Type B pancreatic cell (in vitro differentiated cells): ENCODE measurements at places on chromosomes 1 and 21.

DNA sequence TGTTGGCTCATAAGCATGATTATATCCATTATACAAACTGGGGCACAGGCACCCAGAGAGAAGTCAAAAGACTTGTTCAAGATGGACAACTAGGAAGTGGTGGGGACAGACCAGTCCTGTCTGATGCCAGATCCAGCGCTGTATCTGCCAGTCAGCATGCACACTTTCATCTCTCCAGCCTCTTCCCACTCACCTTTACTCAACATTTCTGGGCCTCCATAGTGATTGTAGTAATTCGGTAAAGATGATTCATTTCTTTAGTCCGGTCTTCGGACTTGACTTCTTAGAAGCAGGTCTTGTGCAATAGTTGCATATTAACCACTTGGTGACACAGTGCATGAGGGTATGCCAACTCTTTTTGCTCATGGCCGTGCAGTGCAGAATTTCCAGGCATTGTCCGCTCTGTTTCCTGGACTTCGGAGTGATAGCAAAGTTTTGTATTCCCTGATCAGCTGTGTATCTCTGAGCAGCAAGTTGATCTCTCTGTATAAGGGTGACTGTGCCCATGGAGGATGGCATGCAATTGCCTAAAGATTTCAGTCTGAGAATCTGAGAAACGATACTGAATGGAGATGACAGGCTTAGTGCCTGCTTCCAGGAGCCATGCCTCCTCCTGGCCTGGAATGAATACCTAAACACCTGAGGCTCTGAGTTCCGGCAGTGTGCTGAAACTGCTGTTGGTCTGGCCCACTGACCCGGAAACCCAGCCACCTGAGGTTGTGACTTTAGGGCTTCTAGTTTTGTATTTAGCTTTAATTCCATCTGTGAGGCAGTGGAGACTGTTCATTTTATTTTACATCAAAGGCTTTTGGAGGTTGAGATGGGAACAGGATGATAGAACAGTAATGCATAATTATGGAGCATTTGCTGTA is 39.0 kb downstream of the GALNT2 start:
- no peak for DNase-seq

DNA sequence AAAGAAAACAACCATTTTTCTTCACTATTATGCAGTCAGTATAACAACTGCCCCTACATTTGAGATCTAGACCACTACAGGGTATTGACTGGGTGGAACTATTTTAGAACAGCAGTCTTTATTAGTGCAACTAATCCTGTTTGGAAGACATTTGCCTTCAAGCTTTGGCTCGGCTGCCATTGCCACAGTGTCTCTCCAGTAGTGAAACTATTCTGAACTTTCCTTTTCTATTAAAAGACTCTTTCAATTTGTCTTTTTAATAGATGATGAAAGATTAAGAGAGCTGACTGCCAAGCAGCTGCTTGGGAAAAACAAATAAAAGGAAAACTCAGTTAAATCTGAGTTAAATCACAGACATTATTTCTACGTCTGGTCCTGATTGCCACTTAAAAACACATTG is 49.3 kb downstream of the LPGAT1 start:
- no peak for DNase-seq

- no peak for DNase-seq
Observed at GRCh38 chr1:32764826-32765569, 52.2 kb downstream of the YARS1 start.

DNA sequence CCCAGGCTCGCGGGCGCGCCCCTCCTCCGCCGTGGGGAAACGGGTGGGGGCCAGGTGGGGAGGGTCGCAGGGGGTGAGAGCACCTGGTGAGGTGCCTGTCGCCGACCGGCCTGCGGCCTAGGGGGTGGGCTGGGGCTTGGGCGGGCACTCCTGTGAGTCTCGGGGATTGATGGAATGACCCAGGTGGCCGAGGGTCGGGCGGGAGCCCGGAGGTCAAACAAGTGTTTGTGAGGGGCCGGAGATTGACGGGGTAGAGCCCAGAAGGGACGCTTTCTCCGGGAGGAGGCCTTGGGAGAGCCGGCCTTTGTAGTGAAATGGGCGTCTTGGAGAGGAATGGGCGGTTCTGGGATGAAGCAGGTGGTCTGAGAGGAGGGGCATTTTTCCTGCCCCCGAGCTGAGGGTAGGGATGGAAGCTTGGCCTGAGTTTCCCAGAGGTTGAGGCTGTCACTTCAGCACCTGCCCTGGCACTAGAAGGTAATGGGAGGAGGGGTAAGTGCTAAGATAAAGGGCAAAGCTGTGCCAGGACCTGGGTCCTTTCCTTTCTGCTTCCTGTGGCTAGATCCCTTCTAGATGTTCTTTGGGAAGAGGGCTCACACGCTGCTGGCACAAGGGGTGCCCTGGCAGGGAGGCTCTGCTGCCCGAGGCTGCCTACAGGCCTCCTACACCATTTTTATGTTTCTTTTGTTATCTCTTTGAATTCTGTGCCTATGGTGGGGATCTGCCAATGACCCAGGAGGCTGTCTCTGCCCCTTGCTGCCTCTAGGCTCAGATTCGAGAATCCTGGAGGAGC is 56.1 kb downstream of the NDUFS5 start:
- DNase-seq = no peak

DNA sequence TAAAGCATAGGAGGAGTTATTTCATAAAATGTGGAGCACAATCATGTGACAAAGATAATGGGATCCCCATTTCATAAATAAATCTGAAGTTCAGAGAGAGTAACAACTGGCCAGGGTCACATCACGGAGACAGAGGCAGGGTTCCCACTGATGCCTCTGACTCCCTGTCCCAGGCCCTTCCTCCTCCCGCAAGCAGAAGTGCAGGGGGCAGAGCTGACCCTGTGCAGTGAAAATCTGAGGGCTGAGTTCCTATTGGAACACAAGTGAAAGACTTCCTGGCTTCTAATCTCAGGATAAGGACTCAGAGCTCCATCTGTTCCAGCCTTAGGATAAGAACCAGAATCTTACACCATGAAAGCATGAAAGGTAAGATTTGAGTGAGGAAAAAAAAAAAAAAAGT is 22.0 kb downstream of the SELL start:
- DNase-seq = no peak

DNA sequence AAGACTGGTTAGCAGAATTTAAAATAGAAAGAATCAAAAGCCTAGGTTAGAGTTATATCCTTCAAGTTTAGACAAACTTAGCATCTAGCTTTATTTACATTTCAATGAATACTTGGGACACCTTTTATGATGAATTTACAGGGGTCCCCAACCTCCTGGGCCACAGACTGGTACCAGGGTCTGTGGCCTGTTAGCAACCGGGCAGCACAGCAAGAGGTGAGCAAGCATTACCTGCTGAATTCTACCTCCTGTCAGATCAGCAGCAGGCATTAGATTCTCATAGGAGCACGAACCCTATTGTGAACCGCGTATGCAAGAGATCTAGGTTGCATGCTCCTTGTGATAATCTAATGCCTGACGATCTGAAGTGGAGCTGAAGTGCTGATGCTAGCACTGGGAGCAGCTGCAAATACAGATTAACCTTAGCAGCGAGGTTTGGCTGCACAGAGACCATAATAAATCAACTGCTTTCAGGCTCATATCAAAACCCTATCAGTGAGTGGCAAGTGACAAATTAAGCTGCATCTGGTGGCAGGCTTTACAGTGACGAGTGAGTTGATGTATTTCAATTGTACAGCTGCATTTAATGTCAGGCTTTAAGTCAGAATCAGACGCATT is 82.0 kb downstream of the UCHL5 start:
- DNase-seq = no peak

GRCh38 chr1:54016343-54017282 is 1.4 kb downstream of the LDLRAD1 start:
- no peak for DNase-seq

DNA sequence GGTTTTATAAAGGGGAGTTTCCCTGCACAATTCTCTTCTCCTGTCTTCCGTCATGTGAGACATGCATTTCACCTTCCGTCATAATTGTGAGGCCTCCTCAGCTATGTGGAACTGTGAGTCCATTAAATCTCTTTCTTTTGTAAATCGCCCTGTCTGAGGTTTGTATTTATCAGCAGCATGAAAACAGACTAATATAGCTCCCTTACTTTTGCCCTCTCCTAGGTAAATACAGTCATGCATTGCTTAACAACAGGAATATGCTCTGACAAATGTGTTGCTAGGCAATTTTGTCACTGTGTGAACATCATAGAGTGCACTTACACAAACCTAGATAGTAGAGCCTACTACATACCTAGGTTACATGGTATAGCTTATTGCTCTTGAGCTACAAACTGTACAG is 616.8 kb downstream of the RWDD3 start:
- no peak for DNase-seq

DNA sequence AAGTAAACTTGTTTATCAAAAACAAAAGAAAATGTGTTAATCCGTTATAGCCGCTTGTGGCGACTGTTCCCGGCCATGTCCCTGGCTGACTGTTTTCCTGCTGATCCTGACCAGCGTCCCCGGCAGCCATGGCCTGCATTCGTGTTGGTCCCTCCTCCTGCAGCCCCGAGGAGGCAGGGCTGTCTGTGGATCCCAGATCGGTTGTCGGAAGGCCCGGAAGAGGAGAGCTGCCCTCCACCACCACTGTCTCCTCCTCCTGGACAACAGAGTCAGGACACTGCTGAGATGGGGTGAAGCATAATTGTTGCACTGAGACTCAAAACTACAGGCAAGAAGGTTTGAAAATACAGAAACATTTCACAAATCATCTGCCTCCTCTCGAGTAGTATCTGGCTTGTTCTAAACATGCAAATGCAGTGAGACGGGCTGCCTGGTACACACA is 3.6 kb upstream of the MXRA8 start:
- no peak for DNase-seq
